Pulmonary artery endothelial cell (primary cell): ENCODE measurements at places on chromosomes 5 and 9. TPM values are rescaled to one million over a fixed set of nuclear protein-coding genes. Genes with fewer than 3 reads are reported as not detected.

- no peak for DNase-seq
These were observed 417.7 kb upstream of the POU5F2 start for GRCh38 chr5:94159144-94159543.

KIF4B gene
- 0.13 and 0.21 TPM in 2 replicates for total RNA-seq

MCTP1 gene
- total RNA-seq, result 63.6 and 192 TPM in 2 replicates

DNA sequence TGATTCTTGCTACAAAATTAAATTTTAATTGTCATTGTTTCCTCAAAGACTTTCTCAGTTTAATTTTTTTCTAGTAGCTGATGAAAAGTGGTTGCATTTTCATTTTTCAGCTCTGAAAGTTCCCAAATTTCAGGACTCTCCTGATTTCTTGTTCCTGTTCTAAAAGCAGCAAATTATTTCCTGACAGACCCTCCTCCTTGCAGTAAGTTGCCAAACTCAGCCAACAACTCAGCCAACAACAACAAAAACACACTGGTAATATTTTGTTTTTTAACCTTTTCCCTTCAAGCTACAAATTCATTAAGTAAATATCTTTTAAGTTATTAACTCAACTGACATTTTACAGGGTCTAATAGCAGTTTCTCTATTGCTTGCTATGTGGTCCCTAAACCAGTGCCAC, 487.8 kb upstream of the NUDT12 start:
- no peak for DNase-seq

ZBED3 gene
- 1.7 and 3.6 TPM in 2 replicates for total RNA-seq

GRCh38 chr5:68515514-68515913, 300.0 kb downstream of the PIK3R1 start:
- DNase-seq, result no peak

- no peak for DNase-seq
These were observed 370.9 kb upstream of the WWC1 start for GRCh38 chr5:167920589-167920988.

DNA sequence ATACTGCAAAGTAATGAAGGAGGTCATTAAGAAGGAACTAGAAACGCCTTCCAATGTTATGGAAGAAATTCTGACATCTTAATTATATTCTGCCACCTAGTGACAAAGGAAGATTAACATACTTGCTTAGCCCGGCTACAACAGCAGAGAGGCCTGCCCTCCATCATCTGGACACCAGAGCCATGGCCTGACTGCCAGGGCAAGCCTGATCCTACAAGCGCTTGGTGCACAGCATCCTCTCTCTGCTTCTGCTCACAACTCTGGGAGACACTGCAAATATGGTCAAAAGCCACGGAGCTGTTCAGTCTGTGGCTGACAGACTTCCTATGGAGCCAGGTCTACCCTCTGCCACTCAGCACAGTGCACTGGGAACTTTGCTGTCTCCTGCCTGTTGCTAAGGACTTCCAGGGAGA, 87.3 kb upstream of the SLC44A1 start:
- DNase-seq, result peak; percentile 11

- DNase-seq, result no peak
These were observed 2.4 kb downstream of the POLR3G start for GRCh38 chr5:90477073-90477472.

DNA sequence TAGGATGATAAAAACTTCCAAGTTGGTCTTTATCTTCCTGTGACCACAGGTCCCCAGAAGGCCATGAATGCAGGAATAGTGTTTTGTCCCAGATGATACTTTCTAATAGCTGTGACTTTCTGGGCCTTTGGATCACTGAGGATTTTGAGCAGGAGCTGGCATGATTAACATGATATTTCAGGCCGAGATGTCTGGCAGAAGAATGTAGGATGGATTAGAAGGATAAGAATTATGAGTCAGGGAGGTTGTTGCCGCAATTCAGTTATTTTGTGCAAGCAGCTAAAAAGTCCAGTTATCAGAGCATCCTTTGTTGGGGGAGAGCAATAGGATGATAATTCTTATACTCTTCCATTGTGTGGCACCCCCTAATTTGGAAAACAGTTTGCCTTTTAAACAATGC, 189.7 kb downstream of the PSAT1 start:
- DNase-seq, result no peak
